Activated T-cell treated with anti-CD3 and anti-CD28 coated beads, Interleukin-2, amount 50 U/mL, for 72 hours (primary cell): ENCODE measurements at places on chromosomes 5 and 9. TPM values are rescaled to one million over a fixed set of nuclear protein-coding genes. Genes with fewer than 3 reads are reported as not detected.

DNA sequence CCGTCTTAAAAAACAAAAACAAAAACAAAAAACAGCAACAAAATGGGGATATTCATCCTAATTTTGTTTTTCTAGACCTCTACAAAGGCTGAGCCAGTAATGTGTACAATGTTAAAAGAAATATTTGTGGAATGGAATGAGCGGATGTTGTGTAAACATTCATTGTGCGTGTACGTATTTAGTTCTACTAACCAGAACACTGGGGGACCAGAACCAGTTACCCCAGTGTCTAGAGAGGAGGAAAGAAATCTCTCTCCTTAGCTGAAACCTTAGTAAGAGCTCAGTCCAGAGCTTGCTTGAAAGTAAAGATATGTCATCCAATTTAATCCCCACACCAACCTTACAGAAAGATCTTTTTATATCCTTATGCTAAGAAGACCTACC, 106.7 kb upstream of the CPEB4 start:
- DNase-seq = no peak

DNA sequence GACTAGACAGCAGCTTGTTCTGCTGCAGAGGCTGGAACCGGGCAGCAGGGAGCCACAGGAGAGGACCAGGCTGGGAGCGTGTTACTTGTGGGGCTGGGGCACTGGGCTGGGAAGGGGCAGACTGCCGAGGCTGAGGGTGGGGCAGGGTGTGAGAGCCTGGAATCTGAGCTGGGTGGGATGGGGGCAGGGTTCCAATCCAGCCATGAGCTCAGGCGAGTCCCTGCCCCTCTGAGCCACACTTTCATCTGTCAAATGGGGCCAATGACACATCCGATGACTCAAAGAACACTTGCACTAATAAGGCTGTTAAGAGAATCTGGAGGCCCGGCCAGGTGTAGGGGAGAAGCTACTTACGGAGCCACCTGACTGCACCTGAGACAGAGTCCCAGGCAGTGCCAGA, 18.7 kb upstream of the WDR38 start:
- no peak for DNase-seq

DNA sequence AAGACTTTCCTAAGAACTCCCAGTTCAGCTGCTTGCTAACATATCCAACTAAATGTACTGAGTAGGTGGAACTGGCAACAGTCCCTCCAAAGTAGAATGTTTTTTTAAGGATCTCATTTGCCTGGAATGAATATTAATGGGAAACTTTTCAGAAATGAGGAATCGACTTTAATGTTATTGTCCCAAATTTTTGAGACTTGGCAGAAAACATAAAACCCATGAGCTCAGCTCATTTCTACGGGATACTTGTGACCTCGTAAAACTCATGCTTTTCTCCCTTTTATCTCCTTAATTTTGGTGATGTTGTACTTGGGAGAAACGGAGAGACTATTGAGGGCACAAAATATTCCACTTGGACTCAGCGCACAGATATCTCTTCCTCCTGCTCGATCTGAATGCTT, 296.8 kb downstream of the EBF1 start:
- DNase-seq = no peak

- DNase-seq = peak; percentile 34
Measured at GRCh38 chr5:56951126-56951945, 587 bp downstream of the MIER3 start.

DNA sequence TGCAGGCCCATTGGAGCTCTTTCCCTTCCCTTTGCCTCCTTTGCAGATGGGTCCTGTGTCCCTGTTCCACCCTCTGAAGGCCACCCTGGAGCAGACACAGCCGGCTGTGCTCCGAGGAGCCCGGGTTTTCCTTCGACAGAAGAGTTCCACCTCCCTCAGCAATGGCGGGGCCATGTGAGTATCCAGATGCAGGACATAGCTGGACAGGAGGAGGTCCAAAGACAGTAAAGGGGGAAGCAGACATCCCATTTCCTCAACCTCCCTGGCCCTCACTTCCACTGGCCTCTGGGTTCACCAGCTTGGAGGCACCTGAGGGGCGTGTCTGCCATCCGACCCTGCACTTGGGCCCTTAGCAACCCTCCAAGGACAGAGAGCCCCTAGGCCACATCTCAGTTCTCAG, 237.9 kb downstream of the CACNA1B start:
- no peak for DNase-seq

- DNase-seq = no peak
Measured at GRCh38 chr9:92641092-92641809, 28.7 kb downstream of the IPPK start.

DNA sequence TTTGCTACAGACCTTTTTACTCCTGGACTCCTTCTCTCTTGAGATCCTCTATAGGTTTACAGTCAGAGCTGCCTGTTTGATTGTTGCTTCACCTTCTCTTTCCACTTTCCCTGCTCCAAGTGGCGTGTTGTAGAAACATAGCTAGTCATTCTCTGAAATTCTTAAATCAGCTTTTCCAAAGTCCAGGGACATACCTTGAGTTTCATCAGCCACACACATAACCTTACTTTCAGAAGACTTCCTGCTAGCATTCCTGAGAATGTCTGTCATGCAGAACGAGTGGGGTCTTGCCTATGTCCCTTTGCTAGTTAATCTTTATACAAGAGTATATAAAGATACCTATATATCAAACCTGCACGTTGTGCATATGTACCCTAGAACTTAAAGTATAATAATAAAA, 230.3 kb upstream of the ZNF462 start:
- no peak for DNase-seq

GRCh38 chr5:28632607-28633006, 1594.2 kb upstream of the CDH9 start:
- DNase-seq = no peak

- DNase-seq = no peak
Measured at GRCh38 chr5:59157068-59157467, 574.2 kb downstream of the RAB3C start.

DNA sequence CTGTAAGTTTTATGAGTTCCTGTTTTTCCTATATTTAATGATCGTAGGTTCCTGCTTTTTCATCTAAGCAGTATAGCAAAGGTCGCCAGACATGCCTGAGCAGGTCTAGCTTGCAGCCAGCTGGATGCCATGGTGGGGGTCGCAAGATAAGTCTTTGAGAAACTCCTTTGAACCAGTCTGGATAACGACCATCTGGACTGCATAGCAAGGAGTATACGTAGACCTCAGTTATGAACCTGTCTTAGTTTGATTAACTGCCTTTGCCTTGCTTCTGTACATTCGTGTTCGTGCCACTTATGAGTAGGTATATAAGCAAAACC, 8.4 kb upstream of the SPATA31E1 start:
- no peak for DNase-seq

GRCh38 chr9:34648673-34649072, 2.2 kb downstream of the GALT start:
- no peak for DNase-seq

GRCh38 chr5:119324842-119325241, 31.0 kb upstream of the TNFAIP8 start:
- DNase-seq = no peak

- DNase-seq = no peak
Measured at GRCh38 chr5:73789851-73790281, 163.9 kb downstream of the ARHGEF28 start.

DNA sequence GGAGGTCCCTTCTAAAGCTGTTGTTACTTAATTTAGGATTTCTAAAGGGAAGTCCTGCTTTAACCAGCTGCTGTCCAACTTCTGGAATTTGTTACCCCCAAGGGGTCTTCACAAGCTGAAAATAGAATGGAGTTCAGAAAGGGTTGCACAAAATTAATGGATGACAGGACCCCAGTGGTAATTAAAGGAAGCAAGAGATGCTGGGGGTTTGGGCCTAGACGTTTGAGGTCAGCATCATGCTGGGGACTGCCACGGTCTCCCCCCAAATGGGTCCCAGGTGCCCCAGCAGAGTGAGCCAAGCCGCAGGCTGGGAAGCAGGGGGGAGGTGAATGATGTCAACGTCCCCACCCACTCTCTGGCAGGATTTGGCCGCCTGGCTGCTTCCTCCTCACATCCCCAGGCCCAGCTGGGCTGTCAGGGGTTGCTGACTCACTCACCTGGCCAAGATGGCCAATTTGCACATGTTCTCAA, 97.5 kb upstream of the ARAP3 start:
- no peak for DNase-seq

Gene RAB3C
- not detected for total RNA-seq

Gene C7
- total RNA-seq = not detected

Gene IFNK
- not detected for total RNA-seq

Gene PCDHGA12
- total RNA-seq = 0.12 TPM

Gene WDR31
- total RNA-seq = 1.4 TPM

Gene TMEM215
- not detected for total RNA-seq

Gene BHMT2
- total RNA-seq = not detected

Gene PAPPA
- not detected for total RNA-seq

Gene CKMT2
- not detected for total RNA-seq

Gene MARVELD2
- 0.74 TPM for total RNA-seq

Gene GPSM1
- total RNA-seq = 11.6 TPM

Gene GABRA6
- not detected for total RNA-seq
